Progenitor cell of endocrine pancreas (in vitro differentiated cells): ENCODE measurements at places on chromosomes 4 and X.

GRCh38 chrX:16971694-16972093 lies 25.2 kb downstream of the REPS2 start:
- DNase-seq, result no peak

DNA sequence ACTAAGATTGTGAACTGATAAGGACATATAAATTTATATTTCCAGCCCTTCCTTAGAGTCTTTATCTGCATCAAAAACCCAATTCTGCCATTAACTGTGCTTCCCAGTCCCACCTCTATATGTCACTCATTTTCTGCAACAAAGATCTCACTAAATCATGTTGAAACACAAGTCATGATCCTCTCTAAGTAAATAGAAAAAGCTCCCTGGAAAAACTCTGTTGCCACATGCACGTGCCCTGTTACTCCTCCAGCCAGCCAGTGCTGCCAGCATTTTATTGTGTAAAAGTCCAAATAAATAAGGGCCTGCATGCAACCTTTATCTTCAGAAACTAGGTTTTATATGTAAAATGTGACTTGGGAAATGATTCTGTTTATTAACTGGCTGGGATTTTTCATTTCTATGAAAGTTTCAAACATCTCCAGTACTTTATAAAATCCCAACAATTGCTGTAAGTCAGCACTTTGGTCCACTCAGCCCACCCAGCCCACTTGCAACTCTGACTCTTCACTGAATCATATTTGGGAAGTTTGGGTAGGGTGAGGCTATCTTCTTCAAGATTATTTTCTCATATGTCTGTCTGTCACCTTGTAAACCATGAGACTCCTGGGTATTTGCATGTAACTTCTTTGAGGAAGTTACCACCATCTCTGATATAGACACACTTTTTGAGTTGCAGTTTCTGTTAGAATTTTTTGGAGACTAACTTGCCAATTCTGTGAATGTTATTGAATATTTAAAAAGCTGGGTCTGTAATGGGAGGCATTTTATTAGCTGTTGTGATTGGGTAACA lies 40.0 kb upstream of the SMARCA5 start:
- DNase-seq, result no peak

DNA sequence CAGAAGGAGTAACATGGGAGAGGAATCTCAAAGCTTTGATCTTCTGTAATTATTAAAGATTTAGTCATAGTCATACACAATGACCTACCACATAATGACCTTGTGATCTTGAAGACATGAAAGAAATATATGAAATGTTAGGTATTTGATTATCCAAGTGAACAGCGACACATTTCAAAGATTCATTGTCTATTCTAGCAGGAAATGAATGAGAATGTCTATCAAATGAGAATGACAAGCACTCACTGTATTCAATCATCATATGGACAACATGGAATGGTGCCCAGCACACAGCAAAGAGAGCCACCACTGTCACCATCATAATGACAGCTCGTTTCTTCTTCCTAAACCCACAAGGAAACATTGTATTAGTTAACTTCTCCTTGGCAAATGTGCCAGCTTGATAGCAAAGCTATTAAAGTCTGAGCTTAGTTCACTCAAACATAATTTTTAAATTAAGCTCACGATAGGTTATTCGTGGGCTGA lies 50.6 kb downstream of the QRFPR start:
- DNase-seq, result no peak

DNA sequence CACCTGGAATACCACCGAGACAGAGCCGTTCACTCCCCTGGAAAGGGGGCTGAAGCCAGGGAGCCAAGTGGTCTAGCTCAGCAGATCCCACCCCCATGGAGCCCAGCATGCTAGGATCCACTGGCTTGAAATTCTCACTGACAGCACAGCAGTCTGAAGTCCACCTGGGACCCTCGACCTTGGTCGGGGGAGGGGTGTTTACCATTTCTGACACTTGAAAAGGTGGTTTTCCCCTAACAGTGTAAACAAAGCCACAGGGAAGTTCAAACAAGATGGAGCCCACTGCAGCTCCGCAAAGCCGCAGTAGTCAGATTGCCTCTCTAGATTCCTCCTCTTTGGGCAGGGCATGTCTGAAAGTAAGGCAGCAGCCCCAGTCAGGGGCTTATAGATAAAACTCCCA lies 243.2 kb downstream of the RASL11B start:
- no peak for DNase-seq

- DNase-seq, result no peak
These were observed 361 bp downstream of the TMEM128 start for GRCh38 chr4:4247696-4248028.

- no peak for DNase-seq
These were observed 57.7 kb upstream of the EFHC2 start for GRCh38 chrX:44401151-44401550.

DNA sequence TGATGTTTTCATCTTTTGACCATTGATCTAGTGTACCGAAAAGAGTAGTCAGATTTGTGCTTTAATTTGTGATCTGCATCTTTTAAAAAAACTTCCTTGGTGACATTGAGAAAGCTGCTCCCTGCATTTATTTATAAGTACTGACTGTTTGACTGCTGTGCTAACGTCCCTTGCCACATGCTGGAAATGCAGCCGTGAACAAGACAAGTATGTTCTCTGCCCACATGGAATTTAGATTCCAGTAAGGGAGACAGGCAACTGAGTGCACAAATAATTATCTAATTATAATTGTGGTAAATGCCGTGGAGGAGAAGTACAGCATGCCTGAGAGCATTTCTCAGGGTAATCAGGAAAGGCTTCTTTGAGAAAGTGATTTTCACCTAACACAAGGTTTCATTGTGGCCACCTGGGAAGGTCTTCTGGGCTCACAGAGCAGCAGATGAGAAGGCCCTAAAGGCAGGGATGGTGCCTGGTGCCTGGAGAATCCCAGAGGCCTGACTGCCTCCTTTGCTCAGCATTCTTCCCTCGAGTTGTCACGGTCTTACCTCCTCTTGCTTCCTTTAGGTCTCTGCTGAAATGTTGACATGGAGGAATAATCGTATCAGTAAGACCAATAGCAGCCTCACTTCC lies 55.8 kb downstream of the PTTG2 start:
- DNase-seq, result no peak

GRCh38 chr4:67873116-67873515 lies 10.7 kb downstream of the TMPRSS11D start:
- no peak for DNase-seq

DNA sequence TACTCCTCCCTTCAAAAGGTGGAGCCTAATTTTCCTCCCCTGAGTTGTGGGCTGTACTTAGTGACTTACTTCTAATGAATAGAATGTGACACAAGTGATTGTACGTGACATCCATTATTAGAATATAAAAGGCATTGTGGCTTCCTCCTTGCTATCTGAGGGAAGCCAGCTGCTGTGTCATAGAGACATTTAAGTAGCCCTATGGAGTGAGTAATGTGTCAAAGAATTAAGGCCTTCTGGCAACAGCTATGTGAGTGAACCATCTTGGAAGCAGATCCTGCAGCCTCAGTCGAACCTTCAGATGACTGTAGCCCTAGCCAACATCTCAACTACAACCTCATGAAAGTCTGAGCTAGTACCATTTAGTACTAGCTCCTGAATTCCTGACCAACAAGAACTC lies 76.1 kb downstream of the BCOR start:
- DNase-seq, result no peak

DNA sequence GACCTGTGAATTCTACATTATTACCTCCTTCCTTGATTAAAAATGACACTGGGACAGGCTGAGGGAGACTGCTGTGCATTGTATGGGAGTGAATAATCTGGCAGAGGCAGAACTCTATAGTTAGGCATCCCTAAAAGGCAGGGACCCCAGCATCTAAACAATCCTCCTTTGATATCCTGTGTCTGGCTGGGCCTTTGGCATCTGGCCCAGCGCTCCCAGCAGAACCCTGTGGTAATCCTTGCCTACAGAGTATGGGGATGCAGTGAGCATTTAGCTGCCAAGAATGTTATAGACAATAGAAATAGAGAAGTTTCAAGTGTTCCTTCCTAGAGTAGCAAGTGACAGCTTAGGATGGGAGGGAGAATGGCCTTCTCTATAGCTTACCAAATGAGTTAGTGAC lies 38.5 kb downstream of the ZCCHC12 start:
- no peak for DNase-seq

DNA sequence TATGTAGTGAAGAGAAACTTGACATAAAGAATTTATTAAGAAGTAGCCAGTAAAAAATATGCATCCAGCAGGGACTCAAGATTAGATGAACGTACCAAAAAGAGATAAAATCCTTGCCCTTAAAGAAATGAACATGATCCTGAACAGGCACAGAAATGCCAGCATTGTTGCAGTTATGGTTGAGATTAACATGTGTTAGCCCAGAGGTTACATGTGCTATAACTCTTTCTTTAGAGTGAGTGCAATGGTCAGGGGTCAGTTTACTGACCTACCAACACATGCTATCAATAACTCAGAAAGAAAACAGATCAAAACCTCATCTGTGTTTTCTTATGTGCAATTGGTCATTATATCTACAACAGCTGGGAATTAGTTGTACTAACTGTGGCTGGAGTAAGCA lies 166.1 kb upstream of the NDST3 start:
- no peak for DNase-seq

GRCh38 chrX:24027985-24028384 lies 999 bp upstream of the KLHL15 start:
- DNase-seq, result no peak

- DNase-seq, result no peak
These were observed 21.0 kb downstream of the MSX1 start for GRCh38 chr4:4880492-4880891.

GRCh38 chr4:16669036-16669435 lies 229.4 kb downstream of the LDB2 start:
- no peak for DNase-seq

GRCh38 chrX:119539872-119540271 lies 25.3 kb downstream of the STEEP1 start:
- no peak for DNase-seq

DNA sequence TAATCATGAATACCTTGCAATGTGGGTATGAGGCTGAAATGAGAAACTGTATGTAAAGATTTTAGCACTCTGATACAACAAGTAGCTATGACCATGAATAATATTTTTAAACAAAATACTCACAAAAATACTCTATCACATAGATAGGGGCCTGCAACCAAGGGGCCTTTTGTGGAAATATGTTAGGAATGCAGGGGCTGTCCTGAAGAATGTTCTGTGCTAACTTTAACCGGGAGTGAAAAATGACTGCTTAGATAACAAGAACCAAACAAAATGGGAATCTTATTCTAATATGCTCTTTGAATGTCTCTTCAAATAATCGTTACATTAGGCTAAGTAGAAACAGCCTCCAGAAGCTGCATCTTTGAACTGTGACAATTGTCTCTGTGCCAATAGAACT lies 37.9 kb upstream of the GYPA start:
- no peak for DNase-seq
